Osteoblast (primary cell): ENCODE measurements at places on chromosomes 11 and 22. TPM values are rescaled to one million over a fixed set of nuclear protein-coding genes. Genes with fewer than 3 reads are reported as not detected.
A peak's percentile ranks its signal among the peaks of the same experiment; 100 is the strongest.

- peaks cover 18% of the 10 kb centered on the region for H3K27me3 ChIP-seq
- H3K27ac ChIP-seq, result no peak overlapping the region
- peaks cover 4% of the 10 kb centered on the region for H3K4me1 ChIP-seq
- no peak for DNase-seq
- no peaks in the 10 kb centered on the region for H3K36me3 ChIP-seq
- no peak overlapping the region for H3K4me3 ChIP-seq
Observed at GRCh38 chr11:15655552-15655951, 540.8 kb downstream of the INSC start.

- no peaks in the 10 kb centered on the region for H3K27me3 ChIP-seq
- no peak overlapping the region for H3K27ac ChIP-seq
- no peak for DNase-seq
- H3K4me1 ChIP-seq, result peaks cover 3% of the 10 kb centered on the region
- peaks cover 29% of the 10 kb centered on the region for H3K36me3 ChIP-seq
- no peak overlapping the region for H3K4me3 ChIP-seq
Observed at GRCh38 chr11:4388221-4388620, 5.3 kb downstream of the TRIM21 start.

- H3K4me1 ChIP-seq, result peaks cover 12% of the 10 kb centered on the region
- DNase-seq, result no peak
Observed at GRCh38 chr11:121250843-121251242, 41.7 kb upstream of the SC5D start.

GRCh38 chr22:20436768-20437612 lies 635 bp downstream of the SCARF2 start:
- H3K4me3 ChIP-seq, result peak overlapping the region; percentile 95
- peaks cover 25% of the 10 kb centered on the region for H3K4me1 ChIP-seq
- peaks cover 2% of the 10 kb centered on the region for H3K36me3 ChIP-seq
- no peaks in the 10 kb centered on the region for H3K27me3 ChIP-seq
- peak overlapping the region; percentile 61 for H3K27ac ChIP-seq

- no peaks in the 10 kb centered on the region for H3K36me3 ChIP-seq
- H3K27ac ChIP-seq, result no peak overlapping the region
- no peaks in the 10 kb centered on the region for H3K27me3 ChIP-seq
- H3K4me3 ChIP-seq, result no peak overlapping the region
Observed at GRCh38 chr11:115144914-115145313, 359.3 kb downstream of the CADM1 start.

GRCh38 chr11:68013611-68014156 lies 3.6 kb downstream of the ALDH3B1 start:
- H3K36me3 ChIP-seq, result no peaks in the 10 kb centered on the region
- no peak for DNase-seq
- H3K4me3 ChIP-seq, result no peak overlapping the region
- H3K4me1 ChIP-seq, result peaks cover 60% of the 10 kb centered on the region
- no peaks in the 10 kb centered on the region for H3K27me3 ChIP-seq

- no peaks in the 10 kb centered on the region for H3K4me1 ChIP-seq
- H3K27me3 ChIP-seq, result peaks cover 2% of the 10 kb centered on the region
- no peak overlapping the region for H3K4me3 ChIP-seq
- no peak overlapping the region for H3K27ac ChIP-seq
- no peak for DNase-seq
Observed at GRCh38 chr11:78763664-78764063, 189.0 kb upstream of the NARS2 start.

DNA sequence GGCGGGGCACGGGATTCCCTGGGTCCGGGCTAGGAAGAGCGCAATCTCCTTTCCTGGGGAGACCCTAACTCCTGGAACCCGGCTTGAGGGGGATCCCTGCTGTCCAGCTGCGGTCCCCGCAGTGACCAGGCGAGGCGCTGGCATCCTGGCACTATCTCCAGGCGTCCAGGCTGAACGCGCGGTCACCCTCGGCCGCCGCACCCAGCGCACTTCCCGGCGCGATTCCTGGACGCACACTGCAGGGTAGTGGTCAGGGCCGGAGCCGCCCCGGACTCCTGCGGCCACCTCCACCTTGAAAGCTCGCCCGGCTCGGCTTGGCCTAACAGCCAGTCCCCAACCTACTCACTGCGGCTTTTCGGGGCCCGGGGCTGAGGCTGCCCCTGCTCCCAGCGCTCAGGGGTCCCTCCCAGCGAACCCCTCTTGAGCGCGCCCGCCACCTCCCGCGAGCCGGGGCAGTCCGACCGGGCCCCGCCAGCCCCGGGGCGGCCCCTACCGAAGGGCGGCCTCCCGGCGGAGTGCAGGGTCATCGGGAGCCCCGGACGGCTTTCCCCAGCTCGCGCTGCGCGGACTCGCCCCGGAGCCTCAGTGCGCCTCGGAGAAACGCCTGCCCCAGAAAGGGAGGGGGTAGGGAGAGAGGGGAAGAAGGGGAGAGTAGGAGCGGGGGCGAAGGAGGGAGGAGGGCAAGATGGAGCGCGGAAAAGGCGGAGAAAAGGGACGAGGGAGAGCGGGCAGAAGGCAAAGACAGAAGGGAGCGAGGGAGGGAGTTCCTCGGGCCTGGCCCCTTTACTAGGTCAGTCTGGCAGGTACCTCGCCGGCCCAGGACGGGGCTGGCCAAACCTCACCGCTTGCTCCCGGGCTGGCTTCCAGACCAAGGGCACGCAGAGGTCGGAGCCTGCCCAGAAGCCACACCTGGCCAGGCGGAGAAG lies 1.0 kb downstream of the POU2AF3 start:
- peak overlapping the region; percentile 63 for H3K4me3 ChIP-seq
- peak; percentile 93 for DNase-seq
- no peaks in the 10 kb centered on the region for H3K36me3 ChIP-seq
- peaks cover 44% of the 10 kb centered on the region for H3K27me3 ChIP-seq
- no peaks in the 10 kb centered on the region for H3K4me1 ChIP-seq
- H3K27ac ChIP-seq, result no peak overlapping the region

- no peak for DNase-seq
- H3K4me3 ChIP-seq, result no peak overlapping the region
- no peaks in the 10 kb centered on the region for H3K27me3 ChIP-seq
- H3K36me3 ChIP-seq, result no peaks in the 10 kb centered on the region
- no peak overlapping the region for H3K27ac ChIP-seq
Observed at GRCh38 chr11:7893796-7894195, 37.3 kb downstream of the OR10A6 start.

DNA sequence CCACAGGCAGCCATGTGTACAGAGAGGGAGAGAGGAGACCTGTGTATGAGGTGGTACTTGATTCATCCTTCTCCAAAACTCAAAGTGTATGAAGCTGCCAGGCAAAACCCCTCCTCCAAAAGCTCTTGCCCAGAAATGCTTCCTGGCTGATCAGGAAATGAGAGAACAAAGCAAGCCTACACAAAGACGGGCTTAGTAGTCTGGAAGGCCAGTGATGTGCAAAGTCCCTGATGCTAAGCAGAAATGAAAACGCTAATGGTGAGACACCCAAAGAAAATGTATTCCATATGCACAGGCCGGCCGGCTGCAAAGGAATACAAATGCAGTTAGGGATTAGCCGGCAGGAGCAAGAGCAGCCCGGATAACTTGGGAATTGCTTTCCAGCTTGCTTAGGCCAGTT lies 234.9 kb upstream of the CADM1 start:
- no peak overlapping the region for H3K4me3 ChIP-seq
- no peaks in the 10 kb centered on the region for H3K36me3 ChIP-seq
- DNase-seq, result no peak
- no peak overlapping the region for H3K27ac ChIP-seq
- no peaks in the 10 kb centered on the region for H3K27me3 ChIP-seq
- H3K4me1 ChIP-seq, result no peaks in the 10 kb centered on the region

GRCh38 chr11:66617155-66617834 lies 865 bp downstream of the RBM14 start:
- peak overlapping the region; percentile 94 for H3K27ac ChIP-seq
- no peaks in the 10 kb centered on the region for H3K27me3 ChIP-seq
- DNase-seq, result peak; percentile 46
- H3K36me3 ChIP-seq, result peaks cover 19% of the 10 kb centered on the region
- H3K4me1 ChIP-seq, result peaks cover 25% of the 10 kb centered on the region

DNA sequence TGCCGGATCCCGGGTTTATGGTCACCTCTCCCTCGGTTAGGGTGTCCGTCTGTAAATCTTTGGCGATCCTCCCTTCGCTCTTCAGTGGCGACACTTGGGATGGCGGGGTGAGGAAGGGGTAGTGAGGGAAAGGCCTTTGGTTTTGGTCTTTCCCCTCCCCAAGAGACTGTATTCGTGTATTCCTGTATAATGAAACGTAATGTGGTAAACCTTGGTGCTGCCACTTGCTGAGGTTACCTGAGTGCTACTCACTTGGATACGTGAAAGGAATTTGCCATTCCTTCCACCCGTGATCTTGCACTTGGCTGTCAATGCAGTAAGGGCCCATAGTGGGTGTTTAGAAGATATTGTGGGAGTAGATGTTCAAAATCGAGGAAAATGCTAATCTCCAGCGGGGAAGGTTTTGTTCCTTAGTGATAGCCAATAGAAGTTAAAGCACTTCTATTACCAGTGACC lies 578 bp upstream of the NUP160 start:
- peaks cover 10% of the 10 kb centered on the region for H3K36me3 ChIP-seq
- H3K27me3 ChIP-seq, result no peaks in the 10 kb centered on the region
- peak overlapping the region; percentile 87 for H3K27ac ChIP-seq
- H3K4me3 ChIP-seq, result peak overlapping the region; percentile 92
- DNase-seq, result no peak

DNA sequence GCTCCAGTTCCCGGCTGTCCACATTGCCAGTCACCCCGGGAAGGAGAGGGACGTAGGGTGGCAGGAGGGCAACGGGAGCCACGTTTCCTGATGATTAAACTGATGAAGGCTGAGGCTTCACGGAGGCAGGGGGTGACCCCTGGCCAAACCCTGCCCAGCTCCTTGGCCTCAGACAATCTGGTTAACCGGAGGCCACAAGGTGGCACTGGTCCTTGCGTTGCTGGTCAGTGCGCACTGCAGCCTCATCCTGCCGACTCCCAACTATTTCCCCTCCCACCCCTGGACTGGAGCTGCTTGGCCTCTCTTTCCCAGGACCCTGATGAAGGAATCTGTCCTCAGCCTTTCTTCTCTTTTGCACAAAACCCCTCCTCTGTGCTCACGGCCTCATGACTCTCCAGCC lies 75.3 kb downstream of the PDE2A start:
- peak; percentile 96 for DNase-seq
- H3K36me3 ChIP-seq, result no peaks in the 10 kb centered on the region
- no peak overlapping the region for H3K27ac ChIP-seq
- peaks cover 33% of the 10 kb centered on the region for H3K27me3 ChIP-seq
- H3K4me1 ChIP-seq, result no peaks in the 10 kb centered on the region

DNA sequence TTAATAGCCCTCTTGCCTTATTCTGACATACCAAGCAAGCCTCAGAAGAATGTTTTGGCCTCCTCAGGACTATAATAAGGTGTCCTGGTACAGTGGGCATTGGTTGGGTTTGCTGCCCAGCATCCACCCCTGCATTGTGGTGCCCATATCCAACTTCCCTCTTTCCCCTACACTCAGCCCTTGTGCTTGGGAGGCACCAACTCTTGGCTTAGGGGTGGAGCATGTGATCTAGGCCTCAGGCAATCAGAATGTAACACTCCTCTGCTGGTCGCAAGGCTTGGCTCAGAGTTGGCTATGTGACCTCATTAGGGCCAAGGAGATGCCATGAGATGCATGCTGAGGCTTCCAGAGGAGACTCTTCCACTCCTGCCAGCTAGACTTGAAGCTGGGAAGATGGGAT lies 123.0 kb downstream of the CSNK2A3 start:
- H3K36me3 ChIP-seq, result no peaks in the 10 kb centered on the region
- no peak for DNase-seq
- no peak overlapping the region for H3K4me3 ChIP-seq
- no peaks in the 10 kb centered on the region for H3K4me1 ChIP-seq
- no peak overlapping the region for H3K27ac ChIP-seq

- H3K4me3 ChIP-seq, result peak overlapping the region; percentile 33
- no peak overlapping the region for H3K27ac ChIP-seq
- peaks cover 55% of the 10 kb centered on the region for H3K27me3 ChIP-seq
- DNase-seq, result no peak
- no peaks in the 10 kb centered on the region for H3K4me1 ChIP-seq
Observed at GRCh38 chr11:2136952-2137201, 2.3 kb downstream of the IGF2 start.

DNA sequence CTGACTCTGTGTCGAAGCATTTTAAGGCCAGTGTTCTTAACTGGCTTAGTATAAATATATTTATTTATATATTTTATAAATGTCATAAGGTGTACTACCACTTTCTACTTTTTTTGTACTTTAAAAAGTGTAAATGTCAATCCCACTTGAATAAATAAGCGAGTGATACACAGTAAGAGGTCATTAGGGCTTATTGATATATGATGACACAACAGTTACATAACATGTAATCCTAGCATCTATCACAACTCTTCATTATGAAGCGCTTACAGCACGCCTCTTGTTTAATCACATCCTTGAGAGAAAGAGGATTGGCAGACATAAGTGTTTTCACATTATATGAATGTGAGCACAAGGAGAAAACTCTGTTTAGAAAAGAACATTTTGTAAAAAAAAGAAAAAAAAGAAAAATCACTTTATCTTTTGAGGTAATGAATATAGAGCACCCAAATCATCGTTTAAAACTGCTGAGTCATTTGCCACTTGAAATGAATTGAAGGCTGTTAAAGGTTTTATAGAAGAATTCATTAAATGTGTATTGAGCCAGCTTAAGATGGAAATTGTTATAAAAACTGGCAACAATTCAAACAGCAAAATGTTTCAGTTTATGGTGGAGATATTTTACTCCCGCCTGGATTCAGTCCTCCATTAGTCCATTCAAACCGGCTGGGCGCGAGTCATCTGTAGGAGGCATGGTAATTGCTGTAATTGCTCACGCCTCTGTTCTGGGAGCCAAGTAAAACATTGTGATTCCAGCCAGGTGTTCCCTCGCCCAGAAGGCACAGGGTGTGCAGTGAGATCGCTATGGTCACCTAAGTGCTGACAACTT lies 627.3 kb upstream of the KIRREL3 start:
- H3K27ac ChIP-seq, result no peak overlapping the region
- no peak for DNase-seq
- H3K4me3 ChIP-seq, result no peak overlapping the region
- H3K27me3 ChIP-seq, result no peaks in the 10 kb centered on the region
- no peaks in the 10 kb centered on the region for H3K36me3 ChIP-seq

DNA sequence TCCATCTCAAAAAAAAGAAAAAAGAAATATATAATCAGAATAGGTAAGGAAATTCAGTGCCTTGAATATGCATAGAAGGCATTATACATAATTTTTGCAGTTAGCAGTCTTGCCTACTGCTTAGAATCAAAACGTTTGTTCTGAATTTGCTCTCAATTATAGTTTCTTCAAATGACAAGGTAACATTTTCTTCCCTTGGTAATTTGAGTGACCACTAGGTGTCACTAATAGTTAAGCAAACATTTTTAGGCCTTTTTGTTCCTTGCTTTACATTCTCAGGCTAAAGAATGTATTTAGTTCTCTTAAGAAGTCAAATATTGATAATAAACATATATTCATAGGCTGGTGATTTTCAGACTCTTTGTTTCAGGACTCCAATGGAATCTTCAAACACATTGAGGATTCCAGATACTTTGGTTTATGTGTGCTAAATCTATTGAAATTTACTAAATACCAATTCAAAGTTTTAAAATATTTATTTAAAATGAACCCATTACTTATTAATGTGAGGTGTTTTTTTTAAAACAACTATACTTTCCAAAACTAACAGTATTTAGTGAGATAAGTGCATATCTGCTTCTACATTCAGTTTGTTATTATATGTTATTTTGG lies 55.0 kb upstream of the DEPDC7 start:
- no peak overlapping the region for H3K27ac ChIP-seq

- H3K27ac ChIP-seq, result no peak overlapping the region
- H3K27me3 ChIP-seq, result peaks cover 14% of the 10 kb centered on the region
- no peaks in the 10 kb centered on the region for H3K36me3 ChIP-seq
- H3K4me3 ChIP-seq, result no peak overlapping the region
- no peaks in the 10 kb centered on the region for H3K4me1 ChIP-seq
Observed at GRCh38 chr11:114262681-114263512, 33.3 kb upstream of the NNMT start.

MS4A1 gene
- total RNA-seq, result not detected in 2 replicates

DCDC1 gene
- total RNA-seq, result 1.1 and 2.4 TPM in 2 replicates

CATSPER1 gene
- total RNA-seq, result not detected in 2 replicates

PPP2R5B gene
- 6.2 and 6.8 TPM in 2 replicates for total RNA-seq
